ENCODE measurements at places on chromosomes 3 and 15.

DNA sequence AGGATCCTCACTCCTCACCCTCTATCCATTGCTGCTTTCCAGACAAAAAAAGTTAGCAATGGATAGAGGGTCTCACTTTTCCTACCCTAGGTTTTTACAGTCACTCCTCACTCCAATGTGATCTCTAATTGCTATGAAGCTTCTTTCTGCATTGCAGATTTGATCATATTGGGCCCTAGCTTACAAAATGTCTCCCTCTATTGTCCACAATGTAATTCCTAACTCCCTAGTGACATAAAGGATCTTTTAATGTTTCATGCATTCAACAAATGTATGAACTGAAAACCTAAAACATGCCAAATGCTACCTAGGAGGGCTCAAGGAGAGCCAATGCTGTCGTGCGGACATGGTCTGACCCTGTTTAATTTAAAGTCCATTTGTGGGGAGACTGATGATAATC lies 234.8 kb downstream of the CADM2 start:
- no peak for DNase-seq

DNA sequence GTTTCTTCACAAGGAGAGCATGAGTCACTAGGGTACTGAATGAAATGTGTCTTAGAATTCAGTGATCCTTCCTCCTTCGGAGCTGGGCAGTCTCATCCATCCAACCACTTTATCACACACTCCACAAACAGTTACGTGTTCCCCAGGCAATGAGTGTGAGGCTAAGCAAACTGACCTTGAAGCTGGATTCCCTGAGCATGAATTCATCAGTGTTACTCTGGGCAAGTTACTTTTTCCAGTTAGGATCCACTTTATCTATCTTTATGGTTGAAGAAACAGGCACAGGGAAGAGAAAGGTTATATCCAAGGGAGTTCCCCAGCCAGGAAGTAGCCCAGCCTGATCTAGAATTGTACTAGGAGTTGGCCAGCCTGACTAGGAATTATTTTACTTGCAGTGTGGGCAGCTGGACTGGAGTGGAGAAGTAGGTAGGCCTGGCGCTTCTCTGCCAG lies 17.1 kb upstream of the GCNT3 start:
- DNase-seq: no peak

- no peak for DNase-seq
These were observed 90.5 kb upstream of the DGKG start for GRCh38 chr3:186452517-186452916.

DNA sequence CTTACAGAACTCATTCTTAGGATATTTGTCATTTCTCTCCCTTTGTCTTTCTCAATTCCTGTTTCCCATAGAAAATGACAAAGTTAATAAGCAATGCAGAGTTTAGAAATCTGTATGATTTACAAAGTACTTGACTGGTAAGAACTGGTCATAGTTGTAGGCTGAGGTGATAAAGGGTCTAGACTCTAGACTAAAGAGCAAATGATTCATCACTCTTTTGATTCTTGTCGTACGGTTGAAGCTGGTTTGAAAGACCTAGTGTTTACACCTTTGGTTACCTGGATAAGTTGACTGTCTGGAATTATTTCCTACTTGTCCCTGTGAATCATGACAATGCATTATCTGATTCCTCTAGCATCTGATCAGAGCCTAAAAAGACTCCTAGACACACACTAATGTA lies 58.9 kb upstream of the TP63 start:
- DNase-seq: no peak

DNA sequence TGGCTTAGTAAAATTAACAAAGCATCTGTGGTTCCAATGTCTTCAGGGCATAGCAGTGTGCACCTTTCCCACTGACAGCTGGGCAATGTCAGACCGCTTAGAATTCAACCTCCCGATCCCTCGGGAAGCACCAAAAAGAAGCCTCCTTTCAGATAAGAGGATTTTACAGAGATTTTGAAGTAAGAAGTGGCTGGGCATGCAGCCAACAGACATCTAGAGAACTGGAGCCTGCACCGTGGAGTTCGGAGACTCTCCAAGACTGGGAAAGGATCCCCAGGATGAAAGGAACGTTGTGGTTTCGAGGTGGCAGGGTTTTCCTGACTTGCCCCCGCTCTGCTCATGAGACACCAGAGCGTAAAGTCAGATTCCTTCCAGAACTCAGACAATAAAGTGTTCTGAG lies 5.3 kb downstream of the FAM174B start:
- DNase-seq: no peak

DNA sequence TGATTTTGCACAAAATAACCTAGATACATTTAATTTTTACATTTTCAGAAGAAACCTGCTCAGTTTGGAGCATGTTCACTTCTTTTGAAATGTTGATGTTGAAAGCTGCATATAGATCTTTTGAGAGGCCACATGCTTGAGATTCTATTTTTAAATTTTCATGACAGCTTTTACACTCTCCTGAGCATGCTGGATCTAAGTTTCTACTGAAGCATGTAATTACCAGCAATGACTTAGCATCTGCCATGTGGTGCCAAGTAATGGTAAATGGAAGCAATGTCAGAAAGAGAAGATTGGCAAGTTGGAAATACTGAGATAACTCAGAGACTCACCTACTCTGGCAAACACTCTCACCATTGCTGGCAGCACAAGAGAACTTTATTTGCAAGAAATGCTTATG lies 310.6 kb downstream of the NSUN3 start:
- no peak for DNase-seq

- no peak for DNase-seq
These were observed 61.4 kb downstream of the TUSC7 start for GRCh38 chr3:116770815-116771450.

- DNase-seq: no peak
These were observed 44.4 kb downstream of the TIPARP start for GRCh38 chr3:156718622-156719306.

GRCh38 chr3:65391068-65391467 lies 647.6 kb downstream of the MAGI1 start:
- DNase-seq: no peak

DNA sequence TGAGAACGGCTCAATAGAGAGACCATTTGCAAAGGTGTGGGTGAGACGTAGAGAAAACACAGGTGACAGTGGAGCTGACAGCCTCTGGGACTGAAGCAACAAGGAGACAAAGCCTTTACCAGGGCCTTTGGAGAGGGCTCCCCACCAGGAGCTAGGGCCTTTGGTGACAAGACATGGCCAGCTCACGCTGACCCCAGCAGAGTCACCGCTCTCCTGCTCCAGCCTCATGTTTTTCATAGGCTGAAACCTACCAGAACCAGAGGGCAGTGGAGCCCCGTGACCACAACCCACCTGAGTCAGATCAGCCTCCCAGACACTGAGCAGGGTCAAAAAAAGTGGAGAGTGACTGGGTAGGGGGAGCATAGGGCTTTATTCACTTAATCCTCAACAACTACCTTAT lies 214.7 kb downstream of the SHQ1 start:
- no peak for DNase-seq

GRCh38 chr3:60758171-60758570 lies 493.1 kb downstream of the FHIT start:
- DNase-seq: no peak

GRCh38 chr3:82202269-82202668 lies 440.8 kb upstream of the GBE1 start:
- DNase-seq: no peak

DNA sequence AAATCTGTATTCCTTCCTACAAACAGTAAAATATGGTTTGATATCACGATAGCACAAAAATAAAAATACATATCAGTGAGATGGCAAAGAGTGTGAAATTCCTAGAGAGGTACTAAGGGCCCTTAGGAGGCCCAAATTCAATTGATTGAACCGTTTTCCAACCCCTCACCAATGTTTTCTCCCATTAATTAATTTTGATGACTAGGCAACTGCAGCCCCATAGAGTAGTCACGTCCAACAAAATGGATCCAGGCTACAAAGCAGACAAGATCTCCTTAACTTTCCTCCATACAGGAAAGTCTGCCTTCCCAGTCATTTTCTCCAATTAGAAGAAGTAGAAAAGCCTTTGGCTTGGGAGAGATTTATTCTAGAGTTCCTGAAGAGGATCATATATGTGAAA lies 193.9 kb downstream of the PLOD2 start:
- no peak for DNase-seq

DNA sequence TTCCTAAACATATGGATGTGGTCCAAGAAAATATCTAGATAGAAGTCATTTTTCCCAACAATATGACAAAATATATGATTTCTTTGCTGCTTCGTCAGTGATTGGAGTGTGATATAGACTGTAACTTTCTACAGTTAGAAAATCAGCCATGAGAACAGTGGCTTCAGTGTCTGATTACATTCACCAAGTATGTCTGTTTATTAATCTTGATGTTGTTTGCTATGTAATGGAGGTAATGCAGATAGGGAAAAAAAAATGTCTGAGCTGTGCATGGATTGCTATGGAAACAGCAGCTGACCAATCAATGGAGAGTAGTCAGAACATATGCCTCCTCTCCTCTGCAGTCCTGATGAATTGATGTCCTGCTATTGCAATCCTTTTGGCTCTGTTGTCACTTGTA lies 72.3 kb upstream of the GAP43 start:
- no peak for DNase-seq

Measured in activated CD4-positive, alpha-beta T cell treated with anti-CD3 and anti-CD28 coated beads for 4 hours (primary cell).